GM12864 (cell line): ENCODE measurements at places on chromosomes 13 and 19.

DNA sequence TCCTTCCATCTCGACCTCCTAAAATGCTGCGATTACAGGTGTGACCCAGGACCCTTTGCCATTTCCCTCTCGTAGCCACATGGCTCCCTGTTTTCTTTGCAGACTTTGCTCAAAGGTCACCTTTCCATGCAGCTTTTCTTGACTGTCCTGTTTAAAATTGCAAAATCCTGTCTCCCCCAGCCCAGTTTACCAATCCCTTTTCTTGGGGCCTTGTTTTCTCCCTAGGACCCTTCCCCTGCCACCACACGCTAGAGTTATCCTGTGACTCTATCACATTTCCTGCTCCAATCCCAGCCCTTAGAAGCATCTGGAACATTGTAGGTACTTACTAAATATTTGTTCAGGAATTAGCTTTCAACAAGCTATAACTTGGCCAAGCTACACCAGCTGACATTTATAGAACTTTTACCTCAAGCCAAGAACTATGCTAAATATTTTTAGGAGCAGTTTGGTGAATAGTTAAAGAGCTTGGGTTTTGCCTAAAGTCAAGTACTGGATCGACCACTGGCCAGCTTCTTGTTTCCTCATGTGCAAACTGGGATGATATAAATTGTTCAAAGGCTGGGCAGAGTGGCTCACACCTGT is 9.1 kb upstream of the SERTAD3 start:
- DNase-seq, result no peak

DNA sequence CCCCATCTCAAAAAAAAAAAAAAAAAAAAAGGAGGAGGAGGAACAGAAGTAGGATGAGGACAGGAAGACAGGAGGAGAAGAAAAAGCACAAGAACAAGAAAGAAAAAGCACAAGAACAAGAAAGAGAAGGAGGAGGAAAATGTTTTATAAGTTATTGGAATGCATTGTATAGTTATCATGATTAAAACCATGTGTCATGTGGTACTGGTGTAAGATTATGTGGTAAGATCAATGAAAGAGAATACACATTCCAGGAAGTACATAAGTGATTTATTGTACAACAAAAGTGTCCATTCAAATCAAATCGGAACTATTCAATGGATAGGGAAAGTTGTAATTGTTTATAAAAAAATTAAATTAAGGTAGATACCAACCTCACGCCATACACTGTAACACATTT is 167.7 kb downstream of the MZT1 start:
- DNase-seq, result no peak

DNA sequence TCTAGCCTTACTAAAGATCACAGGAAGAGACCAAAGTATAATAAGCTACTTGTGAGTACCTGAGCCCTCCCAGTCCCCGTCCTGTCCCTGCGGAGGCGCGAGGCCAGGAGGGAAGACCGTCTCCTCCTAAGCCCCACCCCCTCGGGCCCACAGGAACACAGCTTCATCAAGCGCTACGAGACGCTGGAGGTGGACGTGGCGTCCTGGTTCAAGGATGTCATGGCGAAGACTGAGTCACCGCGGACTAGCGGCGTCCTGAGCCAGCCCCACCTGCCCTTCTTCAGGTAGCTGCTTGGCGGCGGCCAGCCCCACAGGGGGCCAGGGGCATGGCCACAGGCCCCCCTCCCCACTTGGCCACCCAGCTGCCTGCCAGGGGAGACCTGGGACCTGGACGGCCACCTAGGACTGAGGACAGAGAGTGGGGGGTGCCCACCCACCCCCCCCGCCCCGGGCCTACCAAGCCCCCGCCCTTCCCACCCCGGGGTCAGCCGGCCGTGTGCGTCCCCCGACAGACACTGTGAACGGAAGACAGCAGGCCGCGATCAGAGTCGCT is 2.4 kb upstream of the TGFBR3L start:
- DNase-seq, result no peak

- DNase-seq, result no peak
Observed at GRCh38 chr13:51417716-51418115, 35.1 kb downstream of the INTS6 start.

- no peak for DNase-seq
Observed at GRCh38 chr19:29665826-29666577, 741 bp downstream of the PLEKHF1 start.

DNA sequence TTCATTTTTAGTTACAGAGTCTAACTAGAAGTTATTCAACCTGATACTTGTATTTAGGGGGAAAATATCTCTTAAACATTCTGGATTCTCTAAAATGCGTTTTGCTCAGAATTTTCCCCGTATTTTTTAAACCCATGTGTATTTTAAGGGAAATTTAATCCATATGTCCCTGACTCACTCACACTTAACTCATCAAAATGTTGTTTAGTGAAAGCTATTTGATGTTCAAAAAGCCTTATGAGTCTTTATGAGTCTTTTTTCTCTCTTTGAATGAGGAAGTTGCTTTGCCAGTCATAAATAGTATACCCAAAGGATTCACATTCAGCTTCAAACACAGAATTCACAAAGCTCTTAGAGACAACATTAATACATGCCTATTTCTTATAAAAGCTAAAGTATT is 16.4 kb downstream of the MAB21L1 start:
- no peak for DNase-seq
